ENCODE measurements at places on chromosomes 3 and 15. TPM values are rescaled to one million over a fixed set of nuclear protein-coding genes. Genes with fewer than 3 reads are reported as not detected.

Gene SAMMSON
- total RNA-seq = not detected

Gene LIPC
- total RNA-seq = 1.6 TPM

Gene TMEM266
- total RNA-seq = 0.29 TPM

Gene ARMC8
- 51.5 TPM for total RNA-seq

Gene CHRNB4
- total RNA-seq = not detected

Gene TM6SF1
- 3.0 TPM for total RNA-seq

Gene NOX5
- total RNA-seq = 0.83 TPM

Gene CD200
- total RNA-seq = not detected

Gene SPESP1
- total RNA-seq = 7.8 TPM

Gene WHAMM
- 4.1 TPM for total RNA-seq

Gene MYRIP
- total RNA-seq = not detected

Gene CRABP1
- not detected for total RNA-seq

Gene IL12A
- 7.4 TPM for total RNA-seq

Gene GNB5
- total RNA-seq = 38.1 TPM

Gene DCLK3
- total RNA-seq = not detected

Gene CHRM5
- total RNA-seq = under 0.01 TPM

Gene APBA2
- total RNA-seq = 12.2 TPM

Gene SLC2A2
- not detected for total RNA-seq

Gene ZNF501
- 7.6 TPM for total RNA-seq

Gene CKMT1B
- total RNA-seq = not detected

Gene EFCAB12
- total RNA-seq = under 0.01 TPM

Gene C3orf20
- under 0.01 TPM for total RNA-seq

Gene RHCG
- not detected for total RNA-seq

Gene RTP1
- total RNA-seq = not detected

Gene LARP6
- total RNA-seq = 69.6 TPM

Gene MORC1
- total RNA-seq = not detected

Gene ACP3
- 0.99 TPM for total RNA-seq

Gene PARP15
- 0.87 TPM for total RNA-seq

Gene EFHB
- 0.17 TPM for total RNA-seq

Gene LRRIQ4
- total RNA-seq = not detected

Gene PTH1R
- total RNA-seq = 0.66 TPM

Gene ADGRG7
- not detected for total RNA-seq

Gene ZWILCH
- 28.7 TPM for total RNA-seq

Gene INSYN1
- total RNA-seq = 0.73 TPM

Gene CCR3
- 0.33 TPM for total RNA-seq

Gene PLA2G4E
- total RNA-seq = under 0.01 TPM

Gene STXBP5L
- not detected for total RNA-seq

Gene ACTRT3
- total RNA-seq = 4.8 TPM

Gene LMAN1L
- total RNA-seq = 0.15 TPM

Gene PLSCR5
- not detected for total RNA-seq

Gene KBTBD8
- 1.3 TPM for total RNA-seq

Measured in smooth muscle cell of trachea (primary cell).